Choroid plexus epithelial cell (primary cell): ENCODE measurements at places on chromosomes 7 and 10.

- peak; percentile 61 for DNase-seq
These were observed 28.8 kb downstream of the PTPN12 start for GRCh38 chr7:77565917-77566316.

GRCh38 chr7:77459311-77459726, 43.2 kb upstream of the GSAP start:
- DNase-seq: no peak

GRCh38 chr7:26507108-26507987, 215.7 kb downstream of the SNX10 start:
- DNase-seq: no peak

DNA sequence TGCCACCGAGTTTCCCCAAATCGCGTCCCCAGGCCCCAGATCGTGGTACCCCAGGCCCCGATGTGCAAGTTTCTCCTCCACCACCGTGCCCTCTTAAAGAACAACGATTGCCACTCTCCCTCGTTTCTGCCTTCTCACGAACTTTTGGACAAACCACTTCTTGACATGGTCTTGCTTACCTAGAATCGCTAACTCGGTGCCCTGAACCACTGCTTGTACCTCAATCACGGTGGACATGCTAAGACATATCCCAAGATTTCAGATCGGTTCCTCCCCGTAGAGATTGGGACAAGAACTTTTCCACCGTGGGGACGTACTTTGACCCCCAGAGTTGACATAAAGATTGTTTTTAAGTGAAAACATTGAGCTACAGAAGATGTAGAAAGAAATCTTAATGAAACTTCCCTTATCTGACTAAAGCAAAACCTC, 477 bp upstream of the ZC3HAV1 start:
- DNase-seq: peak; percentile 17

DNA sequence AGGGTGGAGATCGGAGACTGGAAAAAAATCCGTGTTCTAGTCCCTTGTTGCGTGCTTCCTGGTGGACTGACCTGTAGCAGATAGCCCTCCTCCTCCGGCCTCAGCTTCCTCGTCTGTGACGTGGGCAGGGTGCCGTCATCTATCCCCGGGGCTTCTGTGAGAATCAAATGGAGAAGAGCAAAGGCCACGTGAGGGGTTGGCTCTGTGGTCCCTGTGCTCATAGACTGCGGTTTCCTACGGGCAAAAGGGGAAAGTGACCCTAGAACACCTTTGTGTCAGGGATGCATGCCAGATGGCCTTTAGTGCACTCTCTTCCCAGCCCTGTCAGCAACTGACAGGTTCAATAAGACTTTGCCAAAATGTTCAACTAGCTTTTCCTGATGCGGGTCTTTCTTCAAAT, 33.7 kb downstream of the GRK5 start:
- DNase-seq: no peak

DNA sequence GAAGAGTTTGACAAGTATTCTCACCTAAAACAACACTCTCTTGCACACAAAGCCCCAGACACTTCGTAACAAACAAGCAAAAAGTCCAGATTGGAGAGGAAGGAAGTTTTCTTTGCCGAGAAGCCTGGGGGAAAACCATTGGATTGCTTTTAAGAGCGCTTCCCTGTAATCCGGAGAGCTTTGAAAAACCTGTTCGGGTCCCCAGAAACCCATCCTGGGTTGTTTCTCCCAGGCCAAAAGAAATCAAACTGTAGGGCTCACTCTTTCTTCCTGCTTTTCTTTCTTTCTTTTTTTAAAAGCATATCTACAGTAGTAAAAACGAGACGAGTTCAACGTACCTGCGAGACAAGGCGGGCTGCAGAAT, 655 bp downstream of the SP8 start:
- DNase-seq: peak; percentile 6

DNA sequence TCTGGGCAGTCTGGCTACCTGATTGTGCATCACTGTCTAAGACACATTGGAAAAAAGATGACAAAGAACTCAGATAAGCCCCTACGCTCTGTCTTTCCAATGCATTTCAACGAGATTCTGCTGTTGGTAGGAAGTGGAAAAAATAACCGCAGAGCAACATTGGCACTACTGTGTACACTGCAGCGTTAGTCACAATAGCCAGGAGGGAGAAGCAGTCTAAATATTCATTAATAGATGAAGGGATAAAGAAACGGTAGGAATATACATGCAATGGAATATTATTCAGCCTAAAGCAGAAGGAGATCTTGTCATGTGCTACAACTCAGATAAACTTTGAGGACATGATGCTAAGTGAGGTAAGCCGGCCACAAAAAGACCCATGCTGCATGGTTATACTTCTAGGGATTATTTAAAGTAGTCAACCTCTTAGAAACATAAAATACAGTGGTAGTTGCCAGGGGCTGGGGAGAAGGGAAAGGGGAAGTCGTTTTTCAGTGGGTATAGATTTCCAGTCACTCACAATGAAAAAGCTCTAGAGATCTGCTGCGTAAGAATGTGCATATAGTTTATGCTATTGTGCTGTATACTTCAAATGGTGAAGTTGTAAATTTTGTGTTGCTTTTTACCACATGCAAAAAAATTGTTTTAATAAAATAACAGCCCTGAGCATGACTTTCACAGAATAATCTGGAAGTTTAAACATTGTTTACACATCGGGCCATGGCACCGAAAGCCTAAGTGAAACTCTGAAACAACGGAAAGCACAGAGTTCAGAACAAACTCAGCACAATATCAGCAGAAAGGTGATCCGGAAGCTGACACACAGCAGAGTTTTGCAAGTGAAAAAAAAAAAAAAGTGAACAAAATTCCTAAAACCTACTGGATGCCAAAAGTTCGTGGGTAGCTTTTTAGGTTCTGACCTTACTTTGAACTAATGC, 40.1 kb downstream of the ELMO1 start:
- DNase-seq: no peak

DNA sequence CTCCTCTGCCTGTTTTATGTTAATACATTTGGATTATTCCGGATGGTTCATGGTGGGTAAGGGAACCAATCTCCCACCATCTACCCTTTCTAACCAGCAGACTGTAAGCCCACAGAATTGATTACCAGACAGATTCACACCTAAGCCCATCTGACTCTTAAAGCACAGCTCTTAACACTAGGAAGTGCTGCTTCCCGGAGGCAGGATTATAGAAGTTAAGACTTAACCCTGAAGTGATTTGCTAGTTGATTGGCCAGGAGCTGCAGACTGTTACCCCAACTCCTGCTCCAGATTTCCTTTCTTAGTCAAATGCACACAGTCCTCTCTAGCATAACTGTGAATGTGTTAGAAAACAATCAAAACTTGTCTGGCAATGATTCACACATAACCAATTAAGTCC, 221.7 kb downstream of the CDK14 start:
- DNase-seq: no peak

- no peak for DNase-seq
These were observed 115.3 kb downstream of the NRCAM start for GRCh38 chr7:108340856-108341411.
